NCI-H510A (cell line): ENCODE measurements at places on chromosomes 16 and 17.

GRCh38 chr17:1228781-1229348 is 41.4 kb upstream of the BHLHA9 start:
- DNase-seq, result no peak

DNA sequence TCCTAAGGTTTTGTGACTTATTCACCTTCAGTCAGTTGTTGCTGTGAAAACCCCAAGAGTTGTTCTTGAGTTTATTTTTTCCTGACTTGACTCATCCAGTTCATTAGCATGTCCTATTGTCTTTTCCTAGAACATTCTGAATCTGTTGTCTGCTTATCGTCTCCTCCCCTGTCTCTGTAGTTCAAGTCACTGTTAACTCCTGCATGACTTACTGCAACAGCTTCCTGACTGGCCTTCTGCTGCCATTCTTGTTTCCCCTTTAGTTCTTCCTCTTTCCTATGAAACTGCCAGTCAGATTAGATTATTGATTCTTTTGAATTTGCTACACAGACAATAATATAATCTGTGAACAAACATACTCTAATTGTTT is 161.5 kb downstream of the FTO start:
- no peak for DNase-seq

DNA sequence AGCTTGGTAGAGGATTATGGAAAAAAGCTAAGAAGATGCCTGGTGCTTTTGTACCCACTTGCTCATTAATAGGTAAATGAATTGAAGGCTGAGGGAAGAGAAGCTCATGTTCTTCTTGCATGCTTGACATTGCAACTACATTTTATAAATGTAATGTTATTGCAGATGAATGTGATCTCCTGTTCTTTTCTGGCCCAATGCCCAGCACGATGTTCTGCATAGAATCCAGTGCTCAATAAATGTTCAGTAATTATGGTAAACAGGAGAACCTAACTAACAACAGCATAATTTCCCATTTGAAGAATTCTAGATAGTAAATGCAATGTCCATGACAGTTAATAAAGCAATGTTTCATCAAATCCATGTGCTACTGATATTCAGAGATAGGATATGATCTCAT is 638.2 kb upstream of the SOX9 start:
- no peak for DNase-seq

DNA sequence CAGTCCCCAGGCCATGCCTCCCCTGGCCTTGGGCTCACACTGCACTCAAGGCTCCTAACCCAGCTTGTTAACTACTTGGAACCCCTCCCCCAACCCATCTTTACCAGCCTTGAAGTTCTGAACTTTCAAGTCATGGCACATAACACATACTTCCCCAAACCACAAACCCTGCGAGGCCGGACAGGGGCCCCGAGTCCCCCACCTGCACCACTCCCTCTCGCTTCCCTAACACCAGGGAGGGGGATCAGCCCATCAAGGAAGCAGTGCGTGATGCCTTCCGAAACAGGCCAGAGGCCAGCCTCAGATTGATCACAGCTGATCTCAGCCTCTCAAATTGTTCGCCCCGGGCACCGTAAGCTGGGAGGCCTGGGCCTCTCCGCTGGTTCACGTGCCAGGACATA is 3.0 kb upstream of the NLRC3 start:
- no peak for DNase-seq

DNA sequence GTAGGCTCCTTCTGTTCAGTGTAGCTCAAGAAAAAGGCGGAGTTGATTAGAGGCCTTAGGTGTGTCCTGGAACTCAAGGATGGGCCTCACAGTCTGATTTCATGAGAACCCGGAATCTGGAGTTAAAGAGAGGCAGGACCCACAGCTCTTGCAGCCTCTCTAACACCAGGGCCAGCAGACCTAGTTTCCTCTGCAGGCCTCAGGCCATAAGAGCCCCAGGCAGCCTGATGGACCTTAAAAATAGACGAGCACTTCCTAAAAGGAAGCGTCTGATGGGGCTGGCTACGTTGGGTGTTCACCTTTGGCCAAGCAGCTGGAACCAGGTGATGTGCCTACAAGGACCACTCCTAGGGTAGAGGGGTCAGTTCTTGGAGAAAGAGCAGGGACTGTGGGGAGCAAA is 7.6 kb downstream of the CACNG5 start:
- DNase-seq, result no peak

GRCh38 chr17:43911904-43912303 is 4.6 kb upstream of the MPP2 start:
- no peak for DNase-seq

DNA sequence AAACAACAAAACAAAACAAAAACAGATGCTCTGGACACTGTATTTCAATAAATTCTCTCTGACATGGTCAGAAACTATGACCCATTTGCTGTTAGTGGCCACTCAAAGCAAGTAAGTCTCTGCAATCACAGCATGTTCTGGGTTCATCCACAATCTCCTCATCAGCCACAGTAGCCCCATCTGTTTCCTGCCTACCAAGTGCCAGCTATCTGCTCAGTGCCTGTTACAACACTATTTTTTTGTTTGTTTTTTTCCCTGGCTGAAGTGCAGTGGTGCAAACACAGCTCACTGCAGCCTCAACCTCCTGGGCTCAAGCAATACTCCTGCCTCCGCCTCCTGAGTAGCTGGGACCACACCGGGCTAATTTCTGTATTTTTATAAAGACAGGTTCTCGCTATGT is 137.9 kb downstream of the SOX9 start:
- DNase-seq, result no peak

GRCh38 chr16:89748921-89749320 is 27.6 kb downstream of the ZNF276 start:
- DNase-seq, result no peak

- DNase-seq, result no peak
These were observed 1.1 kb downstream of the ARL6IP1 start for GRCh38 chr16:18800293-18800692.

DNA sequence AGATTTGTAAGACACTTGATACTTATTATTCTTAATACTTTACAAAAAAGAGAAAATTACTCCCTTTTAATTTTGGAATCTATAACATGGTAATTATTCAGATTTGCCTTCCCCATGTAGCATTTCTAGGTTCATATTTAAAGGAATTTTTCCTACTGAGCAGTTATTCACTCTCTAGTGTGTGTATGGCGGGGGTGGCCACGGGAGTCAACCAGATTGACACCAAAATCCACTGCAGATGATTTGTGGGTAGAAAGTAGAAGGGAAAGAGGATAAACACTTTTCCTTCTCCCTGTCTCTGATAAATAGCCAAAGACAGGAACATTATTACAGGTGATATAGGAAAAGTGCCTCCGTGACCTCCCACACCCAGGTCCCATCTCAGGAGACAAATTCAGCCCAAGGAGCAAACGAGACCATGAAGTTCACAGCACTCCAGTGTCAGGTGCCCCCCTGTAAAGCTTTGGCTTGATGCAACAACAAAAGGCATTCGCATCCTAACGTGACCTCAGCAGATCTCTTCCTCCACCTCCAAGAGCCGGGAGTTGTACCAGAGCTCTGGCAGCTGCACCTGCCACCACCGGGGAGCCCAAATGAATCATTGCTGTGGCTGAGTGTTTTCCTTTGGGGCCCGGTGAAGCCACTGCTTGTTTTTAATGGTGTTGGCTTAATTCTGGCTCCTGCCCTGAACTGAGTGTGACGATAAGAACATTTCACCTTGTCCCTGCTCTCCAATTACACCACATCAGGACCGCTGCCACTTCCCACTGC is 92.7 kb upstream of the NOL11 start:
- DNase-seq, result peak; percentile 40

GRCh38 chr17:77184474-77184873 is 43.7 kb downstream of the SEC14L1 start:
- DNase-seq, result no peak

GRCh38 chr16:49010879-49011278 is 270.8 kb downstream of the CBLN1 start:
- no peak for DNase-seq

GRCh38 chr16:66402166-66402565 is 24.9 kb upstream of the BEAN1 start:
- no peak for DNase-seq

GRCh38 chr17:48513097-48513496 is 17.7 kb downstream of the HOXB1 start:
- no peak for DNase-seq

GRCh38 chr16:15672514-15673167 is 22.6 kb downstream of the NDE1 start:
- peak; percentile 99 for DNase-seq

- no peak for DNase-seq
These were observed 1.1 kb downstream of the RAI1 start for GRCh38 chr17:17682293-17682736.

DNA sequence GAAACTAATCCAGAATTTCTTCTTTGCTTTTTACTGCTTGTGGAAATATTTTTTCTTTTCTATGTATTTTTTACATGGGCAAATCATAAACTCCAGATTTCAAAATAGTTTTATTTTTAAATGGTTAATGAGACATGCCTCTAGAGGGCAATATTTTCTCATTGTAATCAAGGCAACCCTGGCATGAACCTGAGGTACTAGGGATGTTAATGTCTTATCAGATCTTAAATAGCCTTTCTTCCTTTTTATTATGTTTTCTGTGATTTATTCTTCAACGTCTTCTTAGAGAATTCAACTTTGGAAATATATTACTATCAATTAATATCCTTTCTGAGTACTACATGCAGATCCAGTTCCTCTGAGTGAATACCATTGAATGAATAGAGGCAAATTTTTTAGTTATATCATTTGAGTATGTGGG is 324.7 kb downstream of the BCAS3 start:
- no peak for DNase-seq

DNA sequence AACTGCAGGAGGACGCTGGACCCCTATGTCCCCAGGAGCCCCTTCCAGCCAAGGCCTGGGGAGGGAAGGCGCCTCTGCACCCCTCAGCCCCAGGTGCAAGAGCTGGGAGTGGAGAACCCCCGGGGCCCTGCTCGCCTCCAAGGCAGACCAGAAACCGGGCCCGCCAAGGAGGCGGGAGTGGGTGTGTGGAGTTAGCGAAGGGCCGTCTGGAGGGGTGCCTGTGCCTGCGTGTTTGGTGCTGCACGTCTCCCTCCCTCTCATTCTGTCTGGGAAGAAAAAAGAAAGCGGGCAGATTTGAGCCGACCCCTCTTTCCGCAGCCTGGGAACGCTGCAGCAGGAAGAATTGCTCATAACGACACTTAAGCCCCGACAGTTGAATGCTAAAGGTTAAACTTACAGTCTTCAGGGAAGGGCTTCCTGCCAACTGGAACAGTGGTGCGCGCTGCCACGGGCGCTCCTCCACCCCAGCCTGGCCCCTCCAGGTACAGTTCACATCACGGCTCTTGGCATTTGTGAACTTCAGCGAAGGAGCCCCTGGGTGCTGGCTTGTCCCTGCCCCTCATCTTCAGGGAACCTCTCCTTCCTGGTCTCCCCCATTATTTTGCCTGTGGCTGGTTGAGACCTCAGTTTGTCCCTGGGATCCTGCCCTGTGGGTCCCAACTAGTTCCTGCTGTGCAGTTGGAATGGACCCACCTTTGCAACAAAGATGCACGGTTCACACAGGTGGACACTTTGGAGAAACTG is 19.2 kb upstream of the ZFHX3 start:
- no peak for DNase-seq
